Stimulated activated CD8-positive, alpha-beta memory T cell treated with anti-CD3 and anti-CD28 coated beads, Interleukin-4, amount 100 ng/mL, for 4 hours (primary cell): ENCODE measurements at places on chromosomes 2 and 18.
A peak's percentile ranks its signal among the peaks of the same experiment; 100 is the strongest.

DNA sequence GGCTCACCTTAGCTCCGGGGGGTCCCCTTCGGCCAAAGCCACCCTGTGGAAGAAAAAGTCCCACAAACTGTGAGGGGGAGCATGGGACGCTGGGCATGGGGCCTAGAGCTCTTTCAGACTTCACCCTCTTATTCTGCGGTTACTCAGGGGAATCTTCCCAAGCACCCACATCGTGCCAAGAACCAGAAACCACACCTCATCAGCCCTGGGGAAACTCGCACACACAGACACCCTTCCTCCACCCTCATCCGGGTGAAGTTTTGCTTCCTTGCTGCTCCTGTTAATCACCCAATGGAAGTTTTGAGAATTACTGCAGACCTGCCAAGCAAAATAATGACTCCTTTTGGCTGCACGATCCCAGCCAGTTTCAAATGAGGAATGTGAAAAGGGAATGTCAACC is 59.1 kb downstream of the COL6A3 start:
- no peak for DNase-seq

DNA sequence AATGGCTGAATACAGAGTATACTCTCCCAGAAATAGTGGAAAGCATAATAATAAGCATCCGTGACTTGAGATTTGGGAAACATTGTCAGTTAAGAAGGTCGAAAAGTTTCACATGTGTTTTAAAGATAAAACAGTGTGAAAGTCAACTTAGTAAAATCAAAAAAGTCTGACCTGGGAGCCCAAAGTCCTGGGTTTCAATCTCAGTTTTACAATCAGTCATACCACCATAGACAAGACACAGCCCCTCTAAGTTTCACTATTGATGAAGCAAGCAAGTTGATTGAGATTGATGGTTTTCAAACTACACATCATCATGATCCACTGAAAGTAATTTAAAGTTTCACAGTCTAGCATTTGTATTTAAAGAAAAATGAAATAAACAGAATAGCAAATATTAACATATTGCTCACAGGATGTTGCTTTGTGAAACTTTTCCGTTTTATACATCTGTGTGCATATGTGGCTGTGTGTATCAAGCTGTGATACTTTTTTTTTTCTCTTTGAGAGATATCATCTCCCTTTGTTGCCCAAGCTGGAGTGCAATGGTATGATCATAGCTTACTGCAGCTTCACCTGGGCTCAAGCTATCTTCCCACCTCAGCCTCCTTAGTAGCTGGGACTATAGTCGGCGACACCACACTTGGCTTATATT is 71.1 kb downstream of the PIK3C3 start:
- DNase-seq, result no peak

- DNase-seq, result peak; percentile 4
Measured at GRCh38 chr2:168961450-168962229, 60.5 kb downstream of the G6PC2 start.

GRCh38 chr2:136377423-136378382 is 259.8 kb upstream of the CXCR4 start:
- DNase-seq, result no peak

GRCh38 chr2:128389388-128390086 is 70.9 kb upstream of the HS6ST1 start:
- no peak for DNase-seq

DNA sequence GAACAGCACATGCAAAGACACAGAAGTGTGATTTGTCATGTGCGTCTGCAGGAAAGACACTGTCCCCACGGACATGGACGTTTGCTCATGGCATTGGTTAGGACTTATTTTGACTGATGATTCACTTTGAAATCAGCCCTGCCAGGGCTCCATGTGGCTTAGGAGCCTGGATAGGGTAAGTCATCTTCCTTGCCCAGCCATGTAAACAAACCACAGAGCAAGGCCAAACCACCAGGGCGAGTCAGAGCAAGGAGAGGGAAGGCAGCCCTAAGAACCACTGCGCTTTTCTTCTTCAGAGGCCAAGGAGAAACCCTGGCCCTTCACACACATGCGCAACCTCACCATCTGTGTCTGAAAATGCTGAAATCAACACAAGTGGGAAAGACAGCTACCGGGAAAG is 88.8 kb downstream of the GFPT1 start:
- DNase-seq, result no peak

DNA sequence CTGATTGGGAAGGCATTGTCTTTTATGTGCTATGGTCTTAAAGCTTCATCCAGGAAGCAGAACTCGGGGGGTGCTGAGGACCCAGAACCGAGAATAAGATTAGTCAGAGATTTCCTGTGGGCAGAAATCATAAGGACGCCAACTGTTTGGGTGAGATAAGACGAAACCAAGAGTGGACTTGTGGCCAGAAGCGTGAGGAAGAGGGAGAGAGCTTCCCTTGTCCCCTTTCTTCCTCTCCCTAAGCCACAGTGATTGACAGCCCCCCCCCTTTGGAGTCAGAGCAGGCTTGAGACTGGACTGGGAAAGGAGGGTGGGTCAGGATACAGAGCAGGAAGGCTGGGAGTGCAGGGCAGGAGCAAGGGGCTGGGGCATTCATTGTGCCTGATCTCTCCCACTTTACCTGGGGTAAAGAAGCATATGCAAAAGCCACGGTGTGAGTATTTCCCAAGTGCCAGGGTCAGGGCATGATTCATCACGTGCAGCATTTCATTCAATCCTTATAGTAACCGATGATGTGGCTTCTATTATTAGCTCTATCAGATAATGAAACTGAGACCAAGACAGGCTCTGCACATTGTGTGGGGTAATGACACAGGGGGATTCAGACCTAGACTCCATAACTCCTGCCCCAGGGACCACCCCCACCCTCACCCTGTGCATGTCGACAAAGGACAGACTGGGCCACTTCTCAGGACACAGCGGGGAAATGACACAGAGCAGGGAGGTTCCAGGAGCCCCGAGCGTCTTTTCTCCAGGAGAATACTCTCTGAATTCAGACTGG is 3.0 kb upstream of the IL1RN start:
- no peak for DNase-seq

GRCh38 chr2:151757861-151758260 is 23.6 kb upstream of the NEB start:
- no peak for DNase-seq
